ENCODE measurements at places on chromosomes 3 and 15.

GRCh38 chr3:56785499-56785898 lies 16.2 kb downstream of the ARHGEF3 start:
- DNase-seq, result no peak

DNA sequence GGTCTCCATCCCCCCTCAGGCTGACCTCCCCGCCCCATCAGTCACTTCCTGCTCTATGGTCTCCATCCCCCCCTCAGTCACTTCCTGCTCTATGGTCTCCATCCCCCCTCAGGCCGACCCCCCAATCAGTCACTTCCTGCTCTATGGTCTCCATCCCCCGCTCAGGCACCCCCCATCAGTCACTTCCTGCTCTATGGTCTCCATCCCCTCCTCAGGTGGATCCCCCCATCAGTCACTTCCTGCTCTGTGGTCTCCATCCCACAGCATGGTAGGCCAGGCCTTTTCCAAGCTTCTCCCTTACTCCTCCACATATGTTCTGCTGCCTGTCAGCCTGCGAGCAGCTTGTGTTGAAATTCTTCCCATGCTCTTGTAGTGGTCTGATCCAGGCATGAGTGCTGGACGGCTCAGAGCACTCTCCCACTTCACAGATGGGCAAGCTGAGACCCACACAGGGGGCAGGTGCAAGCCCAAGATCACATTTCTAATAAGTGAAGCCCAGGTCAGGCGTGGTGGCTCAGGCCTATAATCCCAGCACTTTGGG lies 36.8 kb downstream of the BDH1 start:
- no peak for DNase-seq

- DNase-seq, result no peak
Observed at GRCh38 chr3:56751056-56751707, 50.6 kb downstream of the ARHGEF3 start.

DNA sequence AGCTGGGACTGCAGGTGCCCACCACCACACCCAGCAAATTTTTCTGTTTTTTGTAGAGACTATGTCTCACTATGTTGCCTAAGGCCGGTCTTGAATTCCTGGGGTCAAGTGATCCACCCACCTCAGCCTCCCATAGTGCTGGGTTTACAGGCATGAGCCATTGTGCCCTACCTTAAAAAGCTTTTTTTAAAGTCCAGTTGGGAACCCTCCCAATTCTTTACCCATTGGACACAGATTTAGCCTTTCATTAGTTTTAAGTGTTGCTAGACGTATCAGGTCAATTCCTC lies 1.7 kb upstream of the DENND4A start:
- DNase-seq, result no peak

DNA sequence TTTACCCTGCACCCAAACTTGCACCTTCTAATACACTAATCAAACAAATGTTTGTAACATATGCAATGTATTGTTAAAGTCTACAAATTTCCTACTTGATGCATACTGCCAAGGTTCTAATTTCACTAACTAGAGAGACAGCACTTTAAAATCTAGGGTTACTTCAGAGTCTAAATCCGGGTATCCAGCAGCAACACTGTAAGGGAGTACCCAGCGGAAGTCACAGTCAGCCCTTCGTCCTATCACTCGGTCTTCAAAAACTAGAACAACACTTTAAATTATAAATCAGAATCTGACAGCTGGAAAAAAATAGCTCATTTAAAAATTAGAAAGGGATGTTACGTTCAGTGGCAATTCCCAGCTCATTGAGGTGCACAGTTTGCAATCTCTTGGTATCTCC lies 8.3 kb downstream of the TNIK start:
- DNase-seq, result no peak

- DNase-seq, result no peak
Observed at GRCh38 chr3:146164971-146165769, 4.2 kb upstream of the PLOD2 start.

GRCh38 chr15:57655053-57655452 lies 51.5 kb upstream of the POLR2M start:
- no peak for DNase-seq

DNA sequence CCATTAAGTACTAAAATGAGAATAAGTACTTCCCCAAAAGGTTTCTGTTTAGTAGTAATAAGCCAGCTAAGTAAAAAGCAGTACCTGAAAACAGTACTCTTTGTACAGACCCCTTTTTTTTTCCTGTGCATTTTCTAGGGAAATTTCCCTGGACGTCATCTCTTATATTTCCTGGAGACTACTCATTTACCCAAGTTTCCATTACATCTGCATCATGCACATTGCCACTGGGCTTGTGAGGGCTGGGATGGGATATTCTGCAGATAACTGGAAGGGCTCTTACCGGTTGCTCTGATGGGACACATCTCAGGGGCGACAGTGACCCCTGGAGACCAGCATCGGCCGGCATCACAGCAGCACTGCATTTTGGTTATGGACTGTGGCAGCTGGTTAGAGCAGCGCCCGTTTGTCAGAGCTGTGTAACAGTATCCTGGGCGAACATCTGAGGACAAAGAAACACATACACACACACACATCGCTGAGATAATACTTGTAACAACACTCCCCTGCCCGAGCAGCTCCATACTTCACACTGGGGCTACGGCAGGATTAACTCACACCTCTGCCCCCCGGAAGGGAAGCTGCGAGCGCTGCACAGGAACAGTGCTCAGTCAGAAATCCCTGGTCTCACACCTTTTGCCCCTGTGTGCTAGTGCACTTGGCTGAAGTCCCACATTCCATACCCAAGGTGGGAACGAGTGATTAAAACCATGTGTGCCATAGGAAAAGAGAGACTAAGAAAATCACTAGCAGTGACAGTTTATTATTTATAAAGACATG lies 124.9 kb downstream of the FBN1 start:
- DNase-seq, result no peak

DNA sequence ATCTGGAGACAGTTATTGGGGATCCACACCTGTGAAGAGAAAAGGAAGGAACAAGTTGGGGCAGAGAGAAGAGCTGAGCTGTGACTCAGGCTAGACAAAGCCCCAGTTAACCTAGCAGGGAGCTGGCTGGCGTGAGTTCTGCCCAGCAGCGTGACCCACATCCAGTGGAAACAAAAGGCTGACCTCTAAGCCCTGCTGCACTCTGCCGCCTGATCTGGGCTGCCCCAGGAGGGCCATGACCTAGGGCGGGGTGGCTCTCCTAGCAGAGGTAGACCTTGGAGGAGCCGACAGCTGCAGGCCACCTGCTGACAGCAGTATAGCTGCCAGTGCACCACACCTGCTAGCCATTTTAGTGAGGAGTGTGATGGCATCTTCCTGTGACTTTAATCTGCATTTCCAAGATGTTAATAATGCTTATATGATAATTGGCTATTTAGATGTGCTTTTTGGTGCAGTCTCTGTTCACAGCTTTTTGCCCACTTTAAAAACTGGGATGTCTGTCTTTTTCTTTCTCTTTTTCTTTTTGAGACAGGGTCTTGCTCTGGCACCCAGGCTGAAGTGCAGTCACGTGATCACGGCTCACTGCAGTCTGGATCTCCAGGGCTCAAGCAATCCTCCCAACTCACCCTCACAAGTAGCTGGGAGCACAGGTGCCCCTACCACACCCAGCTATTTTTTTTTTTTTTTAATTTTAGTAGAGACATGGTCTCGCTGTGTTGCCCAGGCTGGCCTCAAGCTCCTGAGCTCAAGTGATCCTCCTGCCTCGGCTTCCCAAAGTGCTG lies 78.1 kb downstream of the LSM3 start:
- DNase-seq, result no peak

DNA sequence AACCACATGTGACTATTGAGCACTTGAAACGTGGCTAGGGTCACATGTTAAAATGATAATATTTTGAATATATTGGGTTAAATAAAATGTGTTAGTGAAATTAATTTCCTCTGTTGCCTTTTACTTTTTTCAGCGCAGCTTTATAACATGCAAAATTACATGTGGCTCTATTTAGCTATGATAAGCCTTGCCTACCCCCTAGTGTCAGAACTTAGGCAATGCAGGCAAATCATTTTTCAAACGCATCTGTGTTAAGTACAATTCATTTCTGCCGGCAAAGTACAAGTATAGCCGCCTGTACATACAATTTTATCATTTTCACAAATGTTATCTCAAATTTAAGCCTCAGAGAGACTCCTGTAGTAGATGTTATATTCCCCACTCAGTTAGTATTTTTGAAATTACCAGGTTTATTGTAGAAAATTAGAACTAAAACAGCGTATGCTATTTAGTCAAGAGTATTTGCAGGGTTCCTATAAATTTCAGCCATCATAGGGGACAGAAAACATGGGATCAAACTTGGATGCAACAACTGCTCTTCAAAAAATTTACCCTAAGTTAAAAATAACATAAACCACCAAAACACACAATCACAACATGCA lies 56.1 kb downstream of the TAFA4 start:
- no peak for DNase-seq

DNA sequence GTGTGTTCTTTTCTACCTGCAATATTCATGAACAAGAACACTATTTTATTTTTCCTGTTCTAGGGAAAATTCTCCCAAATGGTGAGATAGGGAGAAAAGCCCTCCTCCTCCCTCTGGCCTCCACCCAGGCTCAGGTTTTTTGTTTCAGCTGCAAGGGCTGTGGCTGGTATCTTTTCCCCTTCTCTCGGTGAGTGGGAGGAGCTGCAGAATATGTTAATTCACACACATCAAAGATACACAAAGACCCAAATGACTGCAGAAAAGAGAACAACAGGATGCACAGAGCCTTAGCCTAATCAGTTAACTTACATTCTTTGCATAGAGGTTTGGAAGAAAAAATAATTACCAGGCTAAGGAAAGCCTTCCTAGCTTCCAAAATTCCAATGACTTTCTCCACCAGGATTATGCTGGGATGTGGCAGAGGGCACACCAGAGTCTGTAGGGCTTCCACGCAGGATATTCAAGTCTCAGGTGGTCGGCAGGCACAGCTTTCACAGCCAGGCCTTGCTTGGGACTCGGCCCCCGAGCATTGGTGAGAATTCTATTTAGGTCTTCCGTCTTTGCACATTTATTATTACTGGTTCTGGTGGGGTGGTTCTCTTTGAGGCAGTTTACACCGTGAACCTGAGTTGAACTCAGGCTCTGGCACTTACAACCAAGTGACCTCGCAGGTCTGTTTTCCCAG lies 64.9 kb downstream of the ABHD5 start:
- DNase-seq, result no peak

DNA sequence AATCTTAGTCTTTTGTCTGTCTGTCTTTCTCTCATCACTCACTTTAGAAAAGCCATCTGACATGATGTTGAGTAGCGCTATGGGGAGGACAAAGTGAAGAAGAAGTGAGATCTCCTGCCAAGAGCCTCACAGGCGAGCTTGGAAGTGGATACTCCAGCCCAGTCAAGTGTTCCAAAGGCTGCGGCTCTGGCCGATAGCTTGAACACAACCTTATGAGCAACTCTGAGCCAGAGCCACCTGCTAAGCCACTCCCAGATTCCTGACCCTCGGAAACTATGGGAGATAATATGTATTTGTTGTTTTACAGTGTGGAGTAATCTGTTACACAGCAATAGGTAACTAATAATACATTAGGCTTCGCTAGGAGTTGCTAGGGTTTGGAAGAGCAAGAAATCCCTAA lies 76.2 kb downstream of the MB21D2 start:
- no peak for DNase-seq

- DNase-seq, result no peak
Observed at GRCh38 chr3:114005481-114005880, 50.8 kb downstream of the CCDC191 start.

- DNase-seq, result no peak
Observed at GRCh38 chr15:44541282-44541958, 4.5 kb downstream of the EIF3J start.

DNA sequence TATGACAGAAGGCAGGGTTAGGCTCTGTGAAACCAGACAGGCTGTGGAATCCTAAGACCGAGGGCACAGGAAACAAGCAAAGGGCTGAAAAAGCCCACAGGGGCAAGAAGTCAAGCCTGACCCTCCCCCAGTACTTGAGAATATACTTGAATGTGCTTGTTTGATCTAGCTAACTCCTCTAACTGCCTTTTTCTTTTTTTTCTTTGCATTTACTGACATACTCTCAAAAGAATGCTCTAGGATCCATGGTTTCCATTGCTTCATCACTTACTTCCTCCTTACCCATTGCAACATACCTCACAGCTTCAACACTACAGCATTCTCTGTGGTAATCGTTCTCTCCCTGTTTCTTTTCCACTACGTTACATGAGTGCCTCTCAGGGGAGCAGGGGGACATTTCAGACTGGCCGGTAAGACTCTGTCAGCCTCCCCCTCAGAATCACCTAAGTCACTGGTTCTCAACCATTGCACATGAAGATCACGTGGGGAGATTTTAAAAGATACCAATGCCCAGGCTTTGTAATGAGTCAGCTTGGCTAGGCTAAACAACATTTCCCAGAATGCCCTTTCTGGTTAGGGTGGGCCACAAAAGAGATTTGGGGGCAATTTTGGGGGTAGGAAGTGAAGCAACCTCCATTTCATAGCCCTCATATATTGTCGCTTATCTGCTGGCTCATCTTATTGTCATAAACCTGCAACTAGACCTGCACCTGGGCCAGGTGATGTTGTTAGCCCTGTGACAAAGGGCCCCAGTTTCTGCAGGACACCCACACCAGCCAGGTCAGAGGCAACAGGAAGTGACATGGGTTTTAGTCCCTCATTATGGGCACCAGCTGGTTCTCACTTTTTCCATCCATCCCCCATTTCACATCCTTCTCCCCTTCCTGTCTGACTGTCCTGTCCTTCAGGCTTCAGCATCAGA lies 24.6 kb upstream of the RSL24D1 start:
- DNase-seq, result no peak

GRCh38 chr3:114675104-114675503 lies 381.3 kb downstream of the TIGIT start:
- no peak for DNase-seq

DNA sequence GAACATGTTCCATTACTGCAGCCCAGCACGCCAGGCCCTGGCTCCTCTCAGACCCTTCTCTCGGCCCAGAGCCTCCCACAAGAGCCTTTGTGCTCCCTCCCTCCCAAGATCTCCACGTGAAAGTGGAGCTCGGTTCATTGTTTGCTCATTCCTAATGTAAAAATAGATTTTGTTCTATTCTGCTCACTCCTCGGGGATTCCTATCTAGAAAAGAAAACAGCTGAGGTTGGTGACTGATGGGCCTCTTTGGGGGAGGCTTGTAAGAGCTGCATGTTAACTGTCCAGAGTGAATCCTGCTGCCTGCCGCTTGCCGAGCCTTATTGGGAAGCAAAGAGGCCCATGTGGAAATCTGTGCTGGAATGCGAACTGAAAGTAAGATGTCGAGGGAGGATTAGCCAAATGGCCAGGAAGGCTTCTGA lies 267.1 kb downstream of the LRTM1 start:
- DNase-seq, result no peak

DNA sequence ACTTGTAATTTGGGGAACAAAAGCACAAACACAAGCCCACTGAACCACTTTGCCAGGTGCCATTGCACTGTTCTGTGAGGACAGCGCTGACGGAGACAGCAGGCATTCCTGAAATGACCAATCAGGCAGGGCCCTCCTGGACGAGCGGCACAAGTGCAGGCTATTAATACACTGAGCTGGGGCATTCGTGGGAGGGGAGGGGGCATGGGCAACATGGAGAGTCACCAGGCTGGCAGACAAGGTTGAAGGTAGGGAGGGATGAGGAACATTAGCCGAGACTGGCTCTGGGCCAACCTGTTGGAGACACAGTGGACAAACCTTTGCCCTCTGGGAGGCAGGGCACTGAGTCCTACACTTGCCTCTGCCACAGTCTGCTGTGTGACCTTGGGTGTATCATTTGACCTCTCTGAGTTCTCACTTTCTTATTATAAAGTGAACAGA lies 45.6 kb downstream of the NOX5 start:
- no peak for DNase-seq

- DNase-seq, result no peak
Observed at GRCh38 chr15:32959077-32959476, 235.4 kb downstream of the FMN1 start.

GRCh38 chr15:77029166-77030047 lies 34.5 kb downstream of the PSTPIP1 start:
- no peak for DNase-seq

All from substantia nigra (tissue), 51 donors.